Stimulated activated CD8-positive, alpha-beta memory T cell treated with anti-CD3 and anti-CD28 coated beads, Interleukin-4, amount 100 ng/mL, for 4 hours (primary cell): ENCODE measurements at places on chromosomes 6 and 20.
A peak's percentile ranks its signal among the peaks of the same experiment; 100 is the strongest.

GRCh38 chr6:47321577-47321976 is 11.9 kb upstream of the TNFRSF21 start:
- DNase-seq, result no peak

GRCh38 chr6:142879527-142879926 is 65.4 kb downstream of the HIVEP2 start:
- DNase-seq, result no peak

- DNase-seq, result no peak
Measured at GRCh38 chr6:37209461-37210205, 39.7 kb downstream of the PIM1 start.

GRCh38 chr20:12383821-12384220 is 466.1 kb downstream of the BTBD3 start:
- DNase-seq, result no peak

DNA sequence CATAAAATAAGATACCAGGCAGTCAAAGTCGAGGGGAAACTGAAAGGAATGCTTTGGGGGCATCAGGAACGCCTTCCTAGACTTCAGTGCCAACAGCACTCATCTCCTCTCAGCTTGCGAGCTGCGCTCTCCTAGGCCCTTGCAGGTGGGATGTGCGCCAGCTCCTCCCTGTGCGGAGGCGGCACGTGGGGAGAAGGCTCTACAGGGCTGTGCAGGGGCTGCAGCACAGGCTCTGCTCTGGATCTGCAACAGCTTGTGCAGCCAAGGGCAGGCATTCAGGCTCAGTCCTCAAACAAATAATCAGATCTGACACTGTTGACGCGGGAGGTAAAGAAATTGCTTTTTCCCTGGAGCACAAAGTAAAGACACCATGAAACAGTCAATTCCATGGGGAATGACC is 144.8 kb downstream of the TTLL2 start:
- no peak for DNase-seq

- no peak for DNase-seq
Measured at GRCh38 chr6:118974790-118975189, 39.8 kb upstream of the MCM9 start.

GRCh38 chr6:104431096-104431495 is 428.6 kb downstream of the HACE1 start:
- DNase-seq, result no peak

DNA sequence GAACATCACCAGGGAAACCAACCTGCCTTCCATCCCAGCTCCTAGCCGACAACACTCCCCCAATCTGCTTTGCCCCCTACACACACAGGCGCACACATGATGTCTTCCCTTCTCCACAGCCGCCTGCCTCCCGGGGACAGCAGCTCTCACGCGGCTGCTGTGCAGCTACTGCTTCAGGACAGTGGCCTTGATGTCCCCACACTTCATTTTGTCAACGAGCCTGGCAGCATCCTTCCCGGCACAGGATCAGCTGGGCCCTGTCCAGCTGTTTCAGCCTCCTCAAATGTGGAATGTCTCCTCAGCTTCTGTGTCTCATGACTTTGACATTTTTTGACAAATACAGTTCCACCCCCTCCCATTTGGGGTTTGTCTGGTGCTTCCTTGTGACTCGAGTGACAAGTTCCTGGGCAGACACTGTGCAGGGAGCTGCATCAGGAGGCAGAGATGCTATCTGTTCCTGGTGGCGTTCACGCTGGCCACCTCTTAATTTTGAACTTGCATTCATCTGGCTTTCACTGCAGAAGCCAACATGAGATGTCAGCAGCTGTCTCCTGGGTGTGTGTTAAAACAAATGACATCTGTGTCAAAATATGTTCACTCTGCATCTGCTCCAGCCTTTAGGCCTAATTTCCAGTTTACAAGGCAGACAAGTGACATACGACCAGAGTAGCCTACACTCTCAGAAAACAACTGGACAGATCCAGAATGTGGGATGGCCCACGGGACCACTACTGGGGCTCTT is 57.2 kb downstream of the GINS1 start:
- no peak for DNase-seq

DNA sequence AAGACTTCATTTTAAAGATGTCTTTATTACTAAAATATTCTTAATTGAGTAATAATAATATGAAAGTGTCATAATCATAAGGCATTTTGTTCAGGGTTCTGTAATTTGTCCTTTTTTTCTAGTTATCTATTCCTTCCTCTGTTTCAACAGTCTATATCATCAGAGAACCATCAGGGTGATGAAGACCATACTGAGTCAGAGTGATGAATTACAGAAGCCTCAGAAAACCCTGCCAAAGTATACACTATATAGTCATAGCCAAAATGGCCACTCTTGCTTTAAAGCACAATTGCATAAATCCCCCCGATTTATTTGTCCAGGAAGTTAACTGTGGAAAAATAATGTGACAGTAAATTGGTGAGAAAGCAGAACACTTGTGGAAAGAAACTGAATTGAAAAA is 735.0 kb downstream of the EPHA7 start:
- no peak for DNase-seq

DNA sequence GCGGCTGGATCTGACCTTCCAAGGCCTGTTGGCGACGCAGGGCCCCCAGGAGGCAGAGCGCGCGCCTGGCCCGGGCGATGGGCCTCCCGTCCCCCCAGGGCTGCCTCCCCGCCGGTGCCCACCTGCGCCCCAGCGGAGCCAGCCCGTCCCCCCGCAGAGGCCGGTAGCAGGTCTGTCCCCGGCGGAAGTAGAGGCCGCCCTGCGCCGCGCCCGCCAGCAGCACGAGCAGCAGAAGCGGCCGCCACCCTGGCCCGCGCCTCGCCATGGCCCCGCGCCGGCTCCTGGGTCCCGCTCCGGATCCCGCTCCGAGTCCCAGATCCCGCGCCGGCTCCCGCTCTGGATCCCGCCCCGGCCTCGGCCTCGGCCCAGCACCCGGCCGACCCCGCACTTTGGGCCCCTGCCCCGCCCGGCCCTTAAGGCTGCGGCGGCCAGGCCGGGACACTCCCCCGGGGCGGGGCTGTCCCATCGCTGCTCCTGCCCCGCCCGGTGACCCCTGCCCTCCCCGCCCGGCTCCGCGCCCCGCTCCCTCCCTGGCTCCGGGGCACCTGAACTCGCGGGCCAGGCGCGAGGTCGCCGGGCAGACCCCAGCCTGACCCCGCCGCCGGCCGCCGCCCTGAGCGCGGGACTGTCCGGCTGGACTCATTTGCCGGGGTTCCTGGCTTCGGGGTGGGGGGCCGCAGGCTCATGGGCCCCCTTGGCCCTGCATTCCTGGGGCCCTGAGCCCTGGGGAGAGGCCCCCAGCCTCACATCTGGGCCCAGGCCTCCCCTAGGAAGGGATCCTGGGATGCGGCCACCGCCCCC is at the start of gene CTSZ:
CTSZ (minus strand) TSS at position 391 of the 801 bp plus-strand sequence; CDS start at position 265, 126 bp downstream.
- no peak for DNase-seq

GRCh38 chr20:48837014-48837413 is 9.2 kb upstream of the PREX1 start:
- no peak for DNase-seq

- DNase-seq, result no peak
Measured at GRCh38 chr6:46128476-46128875, 1.3 kb upstream of the ENPP4 start.

GRCh38 chr6:36120539-36120938 is 9.8 kb upstream of the MAPK13 start:
- peak; percentile 56 for DNase-seq
